GM20000 (cell line): ENCODE measurements at places on chromosomes 16 and 17.

DNA sequence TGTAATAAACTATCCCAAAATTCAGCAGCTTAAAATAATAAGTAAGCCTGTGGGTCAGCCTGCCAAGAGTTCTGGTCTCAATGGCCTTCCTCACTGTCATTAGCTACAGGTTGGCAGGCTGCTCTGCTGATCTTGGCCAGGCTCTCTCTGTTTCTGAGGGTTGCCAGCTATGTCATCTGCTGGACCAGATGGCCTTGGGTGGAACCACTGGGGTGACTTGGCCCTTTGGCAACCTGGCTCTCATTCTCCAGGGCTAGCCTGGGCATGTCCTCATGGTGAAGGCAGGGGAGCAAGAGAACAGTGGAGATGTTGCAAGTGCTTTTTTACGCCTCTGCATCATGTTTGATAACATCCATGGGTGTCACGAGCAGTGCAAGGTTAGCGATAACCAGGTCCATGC lies 13.9 kb downstream of the ITGAM start:
- DNase-seq: no peak

- no peak for DNase-seq
Observed at GRCh38 chr16:7614021-7614795, 281.6 kb downstream of the RBFOX1 start.

DNA sequence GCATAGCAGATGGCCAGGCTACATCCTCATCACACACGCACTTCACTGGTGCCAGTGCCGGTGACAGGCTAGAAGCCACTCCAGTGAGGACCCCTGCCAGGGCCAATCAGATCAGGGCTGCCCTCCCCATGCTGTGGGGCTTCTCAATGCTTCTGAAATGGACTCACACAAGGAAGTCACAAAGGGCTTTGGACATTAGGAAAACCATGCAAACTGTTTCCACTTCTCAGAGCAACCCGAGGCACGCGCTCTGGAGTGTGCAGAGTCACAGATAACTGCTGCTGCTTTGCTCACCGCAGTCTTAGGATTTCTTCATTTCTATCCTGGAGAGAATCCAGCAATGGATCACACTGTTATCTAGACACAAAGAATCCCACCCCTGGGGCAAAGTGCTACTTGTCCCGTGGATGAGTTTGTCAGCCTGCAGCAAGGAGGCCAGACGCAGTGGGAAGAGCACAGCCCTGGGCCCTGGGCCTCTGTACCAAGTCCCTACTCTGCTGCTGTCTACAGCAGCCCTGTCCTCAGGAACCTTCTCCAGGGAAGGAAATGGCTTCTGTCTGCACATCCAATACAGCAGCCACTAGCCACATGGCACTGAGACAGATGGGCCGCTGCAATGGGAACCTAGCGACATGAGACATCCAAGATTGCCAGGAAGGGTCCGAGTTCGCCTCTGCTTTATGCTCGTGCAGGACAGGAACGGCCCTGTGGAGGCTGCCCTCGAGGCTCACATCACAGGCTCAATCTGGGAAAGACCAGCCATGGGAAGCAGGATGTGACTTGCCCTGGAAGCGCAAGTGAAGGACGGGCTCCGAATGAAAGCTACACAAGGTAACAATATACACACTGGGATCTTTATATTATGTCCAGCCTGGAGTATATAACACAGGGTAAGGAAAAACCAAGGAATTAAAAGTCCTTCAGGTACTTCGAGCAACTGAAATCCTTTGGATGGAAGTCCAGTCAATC lies 169.3 kb downstream of the ZFHX3 start:
- no peak for DNase-seq

GRCh38 chr16:16048904-16049582 lies 99.6 kb downstream of the ABCC1 start:
- no peak for DNase-seq

GRCh38 chr16:49625311-49626065 lies 230.4 kb downstream of the ZNF423 start:
- DNase-seq: no peak

DNA sequence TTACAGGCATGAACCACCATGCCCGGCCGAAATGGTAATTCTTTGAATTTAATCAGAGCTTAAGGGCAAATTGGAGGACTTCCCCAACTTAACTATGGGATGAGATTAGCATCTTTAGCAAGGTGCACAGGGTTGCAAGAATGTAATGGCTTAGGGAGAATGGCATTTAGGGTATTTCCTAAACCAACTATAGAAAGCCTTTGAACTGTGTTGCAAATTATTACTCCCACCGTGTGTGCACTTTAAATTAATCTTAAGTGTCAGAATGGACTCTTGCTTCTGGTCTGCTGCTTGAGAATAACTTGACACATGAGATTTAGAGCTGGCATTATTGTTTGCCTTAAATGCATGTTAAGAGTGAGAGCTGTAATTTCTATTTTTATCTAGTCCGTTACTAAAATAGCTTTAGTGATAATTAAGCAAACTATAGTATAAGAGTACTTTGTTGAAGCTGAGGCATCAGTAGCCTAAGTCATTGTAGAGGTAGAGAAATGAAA lies 59.8 kb downstream of the TUBD1 start:
- no peak for DNase-seq

DNA sequence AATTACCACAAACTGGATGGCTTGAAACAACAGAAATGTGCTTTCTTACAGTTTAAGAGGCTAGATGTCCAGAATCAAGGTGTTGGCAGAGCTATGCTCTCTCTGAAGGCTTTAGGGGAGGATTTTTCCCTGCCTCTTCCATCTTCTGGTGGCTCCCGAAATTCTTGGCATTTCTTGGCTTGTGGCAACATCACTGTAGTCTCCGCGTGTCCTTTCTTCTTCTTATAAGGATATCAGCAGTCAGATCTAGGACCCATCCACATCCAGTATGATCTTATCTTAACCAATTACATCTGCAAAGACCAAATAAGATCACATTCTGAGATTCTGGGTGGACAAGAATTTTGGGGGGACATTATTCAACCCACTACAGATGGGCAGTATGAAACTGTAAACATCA lies 119.2 kb upstream of the PMFBP1 start:
- DNase-seq: no peak

DNA sequence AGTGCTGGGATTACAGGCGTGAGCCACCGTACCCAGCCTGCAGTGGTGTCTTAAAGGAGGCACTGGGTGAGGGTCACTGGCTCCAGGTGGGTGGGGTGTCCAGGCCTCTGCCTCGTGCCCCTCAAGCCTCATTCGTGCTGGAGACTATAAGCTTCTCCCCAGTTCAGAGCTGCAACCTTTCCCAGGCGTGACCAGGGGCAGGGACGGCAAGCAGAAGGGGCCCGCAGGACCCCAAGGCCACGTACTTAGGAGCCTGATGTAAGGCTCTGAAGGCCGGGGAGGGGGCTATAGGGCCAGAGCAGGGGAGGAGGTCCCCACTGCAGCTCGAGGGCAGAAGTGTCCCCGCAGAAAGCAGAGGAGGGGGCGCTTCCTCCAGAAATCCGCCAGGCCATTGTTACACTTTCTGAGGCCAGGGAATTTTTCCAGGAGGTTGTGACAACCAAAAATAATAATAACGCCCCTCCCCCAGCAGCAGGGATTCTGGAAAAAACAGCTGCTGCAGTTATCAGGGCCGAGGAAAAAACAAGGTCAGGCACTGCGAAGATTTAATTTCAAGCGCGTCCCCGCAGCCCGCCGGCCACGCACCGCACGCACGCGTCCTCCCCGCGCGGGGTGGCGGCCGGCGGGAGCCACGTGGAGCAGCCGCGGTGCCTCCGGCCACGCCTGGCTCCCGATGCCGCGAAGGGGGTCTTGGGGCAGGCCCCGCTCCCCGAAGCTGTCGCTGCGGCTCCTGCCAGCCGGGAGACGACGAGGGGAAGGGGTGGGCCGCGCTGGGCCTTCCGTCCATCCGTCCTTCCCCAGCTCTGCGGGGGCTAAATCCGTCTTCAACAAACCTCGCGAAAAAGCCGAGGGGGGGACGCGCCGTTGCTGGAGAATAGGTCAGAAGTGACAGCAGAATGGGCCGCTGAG lies 45.8 kb upstream of the SLC38A10 start:
- no peak for DNase-seq

DNA sequence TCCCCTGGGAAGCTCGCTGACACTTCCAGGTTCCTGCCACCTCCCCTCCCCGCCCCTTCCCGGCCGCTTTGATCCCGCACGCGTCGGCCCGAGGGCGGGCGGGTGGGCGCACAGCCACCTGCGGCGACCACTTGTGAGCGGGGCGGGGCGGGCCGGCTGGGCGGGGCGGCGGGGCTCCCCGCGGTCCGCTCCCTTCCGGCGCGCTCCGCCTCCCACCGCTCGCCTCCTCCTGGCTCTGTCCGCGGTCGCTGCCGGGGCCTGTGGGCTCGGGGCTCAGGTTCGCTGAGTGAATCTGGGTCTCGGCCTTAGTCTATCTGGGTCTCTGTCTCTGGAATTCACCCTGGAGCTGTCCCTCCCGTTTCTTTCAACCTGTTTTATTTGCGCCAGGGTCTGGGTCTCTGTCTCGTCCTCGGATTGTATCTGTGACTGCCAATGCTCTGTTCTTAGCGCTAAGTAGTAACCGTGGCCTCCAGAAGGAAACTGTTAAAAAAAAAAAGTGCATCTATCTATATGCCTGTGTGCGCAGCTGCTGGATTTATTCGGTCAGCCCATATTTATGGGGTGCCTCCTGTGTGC lies 2.7 kb upstream of the HES7 start:
- DNase-seq: peak; percentile 80

- DNase-seq: no peak
Observed at GRCh38 chr17:72411124-72411563, 290.3 kb downstream of the SOX9 start.

DNA sequence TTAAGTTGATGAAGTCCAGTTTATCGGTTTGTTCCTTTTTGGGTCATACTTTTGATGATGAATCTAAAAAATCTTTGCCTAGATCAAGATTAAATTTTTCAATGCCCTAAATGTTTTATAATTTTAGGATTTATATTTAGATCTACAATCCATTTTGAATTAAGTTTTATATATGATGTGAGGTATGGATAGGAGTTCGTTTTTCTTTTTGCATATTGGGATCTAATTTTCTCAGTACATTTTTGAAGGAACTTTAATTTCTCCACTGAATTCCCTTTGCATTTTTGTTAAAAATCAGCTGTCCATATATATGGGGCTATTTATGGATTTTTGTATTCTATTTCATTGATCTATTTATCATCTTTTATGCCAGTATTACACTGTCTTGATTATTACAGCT lies 125.5 kb upstream of the HS3ST2 start:
- DNase-seq: no peak

DNA sequence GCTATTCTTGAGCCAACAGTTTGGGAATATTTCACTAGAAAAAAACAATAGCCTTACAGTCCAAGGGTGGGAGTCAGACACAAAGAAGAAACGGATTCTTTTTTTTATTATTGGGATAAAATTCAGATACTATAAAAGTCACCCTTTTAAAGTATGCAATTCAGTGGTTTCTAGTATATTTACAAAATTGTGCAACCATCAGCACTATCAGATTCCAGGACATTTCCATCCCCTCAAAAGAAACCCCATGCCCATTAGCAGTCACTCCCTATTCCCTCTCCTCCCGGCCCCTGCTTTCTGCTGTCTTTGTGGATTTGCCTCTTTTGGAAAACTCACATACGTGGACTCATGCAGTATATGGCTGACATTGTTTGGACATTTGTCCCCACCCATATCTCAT lies 134.4 kb downstream of the C16orf95 start:
- no peak for DNase-seq

DNA sequence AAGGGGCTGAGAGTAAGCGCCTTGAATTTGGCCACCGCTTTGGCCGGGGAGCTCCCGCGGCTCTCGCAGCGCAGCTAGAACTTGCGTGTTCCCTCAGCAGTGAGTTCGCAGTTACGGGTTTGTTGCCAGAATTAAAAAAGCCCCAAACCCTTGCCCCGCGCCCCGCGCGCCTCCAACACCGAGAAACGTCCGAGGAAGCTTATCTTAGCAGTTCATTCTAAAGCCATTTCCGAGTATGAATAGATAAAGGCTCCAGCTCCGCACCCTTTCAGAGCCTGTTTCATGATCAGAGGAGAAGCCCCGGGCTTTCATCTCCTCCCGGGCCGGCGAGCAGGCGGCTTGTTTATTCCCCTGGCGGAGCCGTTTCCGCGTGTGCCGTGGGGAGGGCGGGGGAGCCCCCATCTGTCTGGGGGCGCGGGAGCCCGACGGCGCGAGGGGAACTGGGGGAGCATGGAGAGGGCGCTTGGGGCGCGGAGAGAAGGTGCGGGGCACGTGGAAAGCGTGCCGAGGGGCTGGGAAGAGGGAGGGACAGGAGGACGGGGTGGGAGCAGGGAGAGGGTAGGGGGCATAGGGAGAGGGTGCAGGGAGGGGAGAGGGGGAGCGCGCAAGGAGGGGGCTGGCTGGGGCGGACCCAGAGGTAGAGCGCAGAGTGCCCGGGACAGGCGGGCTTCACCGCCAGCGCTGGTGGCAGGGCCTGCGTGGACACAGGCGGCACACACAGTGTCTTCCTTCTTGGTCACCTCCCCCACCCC lies 9.9 kb downstream of the TBX4 start:
- no peak for DNase-seq

- DNase-seq: no peak
Observed at GRCh38 chr16:86221085-86221484, 289.2 kb upstream of the FOXF1 start.

- no peak for DNase-seq
Observed at GRCh38 chr16:89317729-89318429, 100.4 kb downstream of the ZNF778 start.

DNA sequence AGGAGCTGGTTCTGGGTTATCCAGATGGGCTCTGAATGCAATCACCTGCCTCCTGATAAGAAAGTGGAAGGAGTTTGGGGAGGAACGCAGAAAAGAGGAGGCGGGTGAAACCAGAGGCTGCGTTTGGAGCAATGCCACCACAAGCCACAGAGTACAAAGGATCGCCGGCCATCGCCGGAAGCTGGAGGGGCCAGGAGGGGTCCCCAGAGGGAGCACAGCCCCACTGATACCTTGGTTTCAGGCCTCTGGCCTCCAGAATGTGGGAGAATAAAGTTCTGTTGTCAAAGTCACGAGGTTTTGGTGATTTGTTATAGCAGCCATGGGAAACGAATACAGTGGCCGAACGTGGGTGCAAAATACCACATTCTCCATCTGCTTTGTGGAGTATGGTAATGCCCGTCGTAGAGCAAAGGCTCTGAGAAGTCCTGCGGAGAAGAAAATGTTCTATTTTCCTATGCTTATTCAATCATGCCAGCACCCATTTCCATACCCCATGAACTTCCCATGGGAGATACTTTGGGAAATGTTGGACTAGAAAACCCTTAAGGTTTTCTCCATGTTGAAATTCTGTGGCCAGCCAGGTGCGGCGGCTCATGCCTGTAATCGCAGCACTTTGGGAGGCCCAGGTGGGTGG lies 51.4 kb downstream of the ZDHHC7 start:
- DNase-seq: no peak

- no peak for DNase-seq
Observed at GRCh38 chr17:14014657-14015056, 54.6 kb upstream of the COX10 start.

- no peak for DNase-seq
Observed at GRCh38 chr16:75263291-75263962, 12.0 kb upstream of the BCAR1 start.

DNA sequence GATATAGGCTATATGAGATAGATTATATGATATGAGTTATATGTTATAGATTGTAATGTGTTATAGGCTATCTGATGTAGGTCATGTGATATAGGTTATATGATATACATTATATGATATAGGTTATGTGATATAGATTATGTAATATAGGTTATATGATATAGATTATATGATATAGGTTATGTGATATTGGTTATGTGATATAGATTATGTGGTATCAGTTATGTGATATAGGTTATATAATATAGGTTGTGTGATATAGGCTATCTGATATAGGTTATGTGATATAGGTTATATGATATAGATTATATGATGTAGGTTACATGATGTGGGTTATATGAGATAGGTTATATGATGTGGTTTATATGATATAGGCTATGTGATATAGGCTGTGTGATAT lies 68.5 kb downstream of the RGS9 start:
- no peak for DNase-seq

- DNase-seq: no peak
Observed at GRCh38 chr16:86955136-86955855, 361.9 kb downstream of the C16orf95 start.
